ENCODE measurements at places on chromosomes 2 and 18. TPM values are rescaled to one million over a fixed set of nuclear protein-coding genes. Genes with fewer than 3 reads are reported as not detected.

DNA sequence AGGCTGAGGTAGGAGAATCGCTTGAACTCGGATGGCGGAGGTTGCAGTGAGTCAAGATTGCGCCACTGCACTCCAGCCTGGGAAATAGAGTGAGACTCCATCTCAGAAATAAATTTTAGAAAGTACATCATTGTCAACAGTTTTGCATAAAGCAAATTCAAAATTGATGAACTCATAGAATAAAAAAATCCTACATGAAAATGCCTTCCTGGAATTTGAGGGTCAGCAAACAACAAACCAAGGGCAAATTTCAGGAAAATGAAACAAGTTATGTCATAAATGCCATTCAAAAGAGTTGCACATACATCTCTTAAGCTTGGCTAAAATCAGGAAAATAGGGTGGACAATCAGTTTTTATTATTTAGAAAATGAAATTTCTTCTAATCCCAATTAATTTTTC lies 45.1 kb downstream of the COL5A2 start:
- no peak overlapping the region for H3K4me3 ChIP-seq
- H3K4me1 ChIP-seq = no peaks in the 10 kb centered on the region
- no peaks in the 10 kb centered on the region for H3K36me3 ChIP-seq
- no peaks in the 10 kb centered on the region for H3K27me3 ChIP-seq
- no peak overlapping the region for H3K27ac ChIP-seq

GRCh38 chr2:26459991-26460612 lies 17.8 kb downstream of the OTOF start:
- H3K4me1 ChIP-seq = no peaks in the 10 kb centered on the region
- no peak overlapping the region for H3K27ac ChIP-seq
- H3K4me3 ChIP-seq = no peak overlapping the region
- no peak for DNase-seq

DNA sequence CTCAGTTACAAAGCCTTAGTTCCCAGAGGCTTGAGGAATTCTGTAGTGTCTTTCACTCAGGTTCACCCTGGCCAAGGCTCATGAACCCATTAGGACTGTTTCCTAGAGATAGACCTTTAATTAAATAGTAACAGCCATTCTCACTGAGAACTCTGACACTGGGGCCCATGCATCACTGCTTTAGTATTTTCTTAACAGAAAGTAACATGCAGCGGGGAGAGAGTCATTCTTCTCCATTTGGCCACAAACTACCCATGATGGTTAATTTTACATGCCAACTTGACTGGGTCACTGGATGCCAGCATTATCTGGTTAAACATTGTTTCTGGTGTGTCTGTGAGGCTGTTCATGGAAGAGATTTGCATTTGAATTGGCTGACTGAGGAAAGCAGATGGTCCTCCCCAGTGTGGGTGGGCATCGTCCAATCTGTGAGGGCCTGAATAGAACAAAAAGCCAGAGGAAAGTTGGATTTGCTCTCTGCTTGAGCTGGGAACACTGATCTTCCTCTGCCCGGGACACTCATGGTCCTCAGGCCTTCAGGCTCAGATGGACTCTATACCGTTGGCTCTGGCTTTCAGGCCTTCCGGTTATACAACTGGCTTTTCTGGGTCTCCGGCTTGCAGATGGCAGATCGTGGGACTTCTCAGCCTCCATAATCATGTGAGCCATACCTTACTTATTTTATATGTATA lies 5.6 kb upstream of the CPLX4 start:
- H3K4me3 ChIP-seq = no peak overlapping the region
- no peak overlapping the region for H3K27ac ChIP-seq
- no peaks in the 10 kb centered on the region for H3K4me1 ChIP-seq
- H3K36me3 ChIP-seq = peaks cover 20% of the 10 kb centered on the region
- no peaks in the 10 kb centered on the region for H3K27me3 ChIP-seq
- no peak for DNase-seq

DNA sequence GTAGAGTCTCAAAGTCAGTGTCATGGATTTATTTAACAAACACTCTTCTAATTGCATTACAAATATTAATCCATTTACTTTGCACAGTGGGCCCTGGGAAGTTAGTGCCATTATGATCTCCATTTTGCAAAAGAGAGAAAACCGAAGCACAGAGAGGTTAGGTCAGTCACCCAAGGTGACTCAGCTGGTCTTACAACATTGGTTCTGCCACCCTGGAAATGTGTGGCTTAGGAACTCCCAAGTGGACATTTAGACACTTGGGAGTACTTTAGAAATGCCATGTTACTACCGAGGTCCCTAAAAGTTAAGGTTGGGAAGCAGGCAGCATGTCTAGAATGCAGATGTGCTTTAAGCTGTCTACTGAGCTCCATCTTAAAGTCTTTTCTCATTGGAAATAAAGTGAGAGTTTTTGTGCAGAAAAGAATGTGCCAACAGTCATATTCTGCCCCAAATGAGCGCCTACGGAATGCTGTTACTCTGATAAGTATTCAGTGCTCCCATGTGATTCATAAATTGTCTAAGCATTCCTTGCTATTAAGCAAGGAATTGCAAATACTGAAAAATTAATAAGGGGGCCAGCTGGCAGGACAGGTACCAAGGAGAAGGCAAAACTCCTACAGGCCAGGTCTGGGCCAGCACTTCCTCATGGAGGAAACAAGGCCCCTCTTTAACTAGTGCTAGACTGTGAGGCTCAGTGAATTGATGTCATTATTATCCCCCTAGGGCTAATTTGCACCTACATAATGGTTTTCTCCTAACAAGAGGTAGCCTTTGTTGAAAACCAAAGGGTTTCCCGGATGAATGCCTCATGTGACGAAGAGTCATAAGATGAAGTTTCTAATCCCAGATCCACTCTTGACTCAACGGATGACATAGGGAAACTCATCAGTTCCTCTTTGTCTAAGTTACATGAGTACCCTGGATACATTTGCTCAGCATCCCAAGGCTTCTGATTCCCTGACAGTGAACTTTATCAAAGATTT lies 16.3 kb downstream of the NRP2 start:
- no peak overlapping the region for H3K27ac ChIP-seq
- no peak overlapping the region for H3K4me3 ChIP-seq
- peaks cover 7% of the 10 kb centered on the region for H3K36me3 ChIP-seq
- no peak for DNase-seq
- peaks cover 5% of the 10 kb centered on the region for H3K4me1 ChIP-seq

- H3K4me1 ChIP-seq = peaks cover 22% of the 10 kb centered on the region
- DNase-seq = peak; percentile 64
- H3K27me3 ChIP-seq = no peaks in the 10 kb centered on the region
- H3K27ac ChIP-seq = peak overlapping the region; percentile 93
These were observed 603 bp downstream of the ATAD2B start for GRCh38 chr2:23926290-23926749.

DNA sequence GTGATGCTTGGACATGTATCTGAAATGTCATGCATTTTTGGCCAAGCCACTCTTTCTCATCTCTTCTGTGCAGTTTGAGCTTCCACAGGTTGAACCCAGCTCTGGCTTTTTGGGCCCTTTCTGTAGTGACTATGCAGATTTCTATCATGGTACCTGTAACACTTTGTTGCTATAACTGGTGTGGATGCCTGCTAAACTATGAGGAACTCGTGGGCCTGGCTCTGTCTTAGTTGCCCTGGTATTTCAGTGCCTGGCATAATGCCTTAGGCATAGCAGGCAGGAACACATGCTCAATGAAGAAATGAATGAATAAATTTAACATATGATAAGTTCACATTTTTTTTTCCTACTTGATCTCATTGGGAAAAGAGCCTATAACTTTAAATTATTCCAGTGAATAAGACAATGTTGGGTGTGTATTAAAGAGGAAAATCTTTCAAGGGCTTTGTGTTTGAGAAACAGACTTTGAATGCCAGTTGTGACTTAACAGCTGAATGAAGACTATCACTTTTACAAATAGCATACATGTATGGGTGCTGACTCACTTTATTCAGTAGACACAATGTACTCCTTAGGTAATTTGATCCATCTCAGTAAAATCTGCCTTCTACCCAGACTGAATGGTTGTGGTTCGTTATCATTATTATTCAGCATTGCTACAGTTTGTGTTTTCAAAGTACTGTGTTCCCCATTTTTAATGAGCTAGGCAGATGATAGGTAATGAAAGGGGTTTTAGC lies 86.4 kb upstream of the MAP4K3 start:
- no peaks in the 10 kb centered on the region for H3K4me1 ChIP-seq
- DNase-seq = no peak
- no peaks in the 10 kb centered on the region for H3K36me3 ChIP-seq
- no peak overlapping the region for H3K27ac ChIP-seq

- no peaks in the 10 kb centered on the region for H3K27me3 ChIP-seq
- peaks cover 8% of the 10 kb centered on the region for H3K4me1 ChIP-seq
- peak overlapping the region; percentile 78 for H3K27ac ChIP-seq
- H3K36me3 ChIP-seq = no peaks in the 10 kb centered on the region
These were observed 84.4 kb upstream of the ZCCHC2 start for GRCh38 chr18:62438402-62438801.

DNA sequence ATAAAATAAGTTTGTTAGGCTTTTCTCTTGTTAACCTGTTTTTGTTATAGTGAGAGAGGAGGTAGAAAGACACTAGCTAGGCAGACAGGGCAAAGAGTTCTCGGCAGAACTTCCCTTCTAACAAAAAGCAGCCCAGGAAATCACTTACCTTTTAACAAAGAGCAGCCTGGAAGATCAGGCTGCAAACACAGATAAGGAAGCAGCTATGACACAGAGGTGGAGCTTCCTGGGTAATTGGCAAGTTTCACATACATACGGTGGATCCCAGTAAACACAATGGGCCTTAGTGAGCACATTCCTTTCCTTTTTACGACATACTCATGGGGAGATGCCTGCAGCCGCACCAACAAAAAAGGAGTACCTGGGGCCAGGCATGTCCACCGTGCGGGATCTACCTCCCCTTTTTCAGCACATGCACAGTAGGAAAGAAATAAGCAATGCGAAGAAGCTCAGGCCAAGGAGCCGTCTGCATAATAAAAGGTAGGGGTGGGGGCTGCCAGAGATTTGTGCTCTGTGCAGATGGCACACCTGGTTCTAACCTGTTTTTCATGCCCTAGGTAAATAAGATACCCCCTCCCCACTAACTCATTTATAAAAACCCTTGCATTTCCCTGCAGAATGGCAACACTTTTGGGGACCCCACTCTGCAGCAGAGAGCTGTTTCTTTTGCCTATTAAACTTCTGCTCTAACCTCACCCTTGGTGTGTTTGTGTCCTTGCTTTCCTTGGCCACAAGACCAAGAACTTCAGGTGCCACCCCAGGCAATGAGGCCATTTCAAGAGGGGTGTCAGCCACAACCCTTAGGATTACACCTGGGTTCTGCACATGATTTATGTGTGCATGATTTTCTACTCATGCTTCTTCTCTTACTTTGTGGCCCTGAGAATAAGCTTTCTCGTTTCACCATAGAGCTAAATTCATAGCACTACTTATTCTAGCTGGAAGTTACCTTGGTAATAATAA lies 26.5 kb downstream of the MDH1 start:
- no peaks in the 10 kb centered on the region for H3K27me3 ChIP-seq
- no peak for DNase-seq
- H3K4me3 ChIP-seq = no peak overlapping the region
- H3K27ac ChIP-seq = no peak overlapping the region
- H3K36me3 ChIP-seq = no peaks in the 10 kb centered on the region

GRCh38 chr2:156400706-156401678 lies 35.2 kb upstream of the GPD2 start:
- peak overlapping the region; percentile 39 for H3K4me3 ChIP-seq
- peak overlapping the region; percentile 89 for H3K27ac ChIP-seq
- H3K27me3 ChIP-seq = no peaks in the 10 kb centered on the region
- peaks cover 11% of the 10 kb centered on the region for H3K4me1 ChIP-seq
- H3K36me3 ChIP-seq = peaks cover 2% of the 10 kb centered on the region

GRCh38 chr2:239253701-239254436 lies 147.0 kb downstream of the HDAC4 start:
- no peak for DNase-seq
- H3K27ac ChIP-seq = peak overlapping the region; percentile 58
- no peak overlapping the region for H3K4me3 ChIP-seq
- H3K36me3 ChIP-seq = no peaks in the 10 kb centered on the region
- H3K4me1 ChIP-seq = peaks cover 41% of the 10 kb centered on the region

DNA sequence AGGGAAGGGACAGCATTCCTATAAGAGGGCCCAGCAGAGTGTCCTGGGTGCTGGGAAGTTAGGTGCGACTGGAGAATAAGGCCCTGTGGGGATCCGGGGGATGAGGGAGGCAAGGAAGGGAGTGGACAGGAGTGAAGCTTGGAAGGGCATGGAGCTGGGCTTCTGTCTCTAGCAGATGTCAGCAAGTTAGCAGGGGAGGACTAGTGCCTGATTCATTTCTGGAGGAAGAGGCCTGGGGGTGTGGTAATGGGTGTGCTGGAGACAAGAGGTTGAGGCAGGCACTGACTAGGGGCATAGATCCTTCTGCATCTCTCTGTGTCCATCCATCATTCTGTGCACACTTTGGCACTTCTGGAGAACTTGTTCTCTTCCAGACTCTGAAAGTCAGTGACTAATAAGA lies 134.7 kb downstream of the ACOXL start:
- DNase-seq = no peak
- no peak overlapping the region for H3K27ac ChIP-seq
- no peaks in the 10 kb centered on the region for H3K27me3 ChIP-seq
- H3K4me3 ChIP-seq = no peak overlapping the region
- H3K36me3 ChIP-seq = no peaks in the 10 kb centered on the region

DNA sequence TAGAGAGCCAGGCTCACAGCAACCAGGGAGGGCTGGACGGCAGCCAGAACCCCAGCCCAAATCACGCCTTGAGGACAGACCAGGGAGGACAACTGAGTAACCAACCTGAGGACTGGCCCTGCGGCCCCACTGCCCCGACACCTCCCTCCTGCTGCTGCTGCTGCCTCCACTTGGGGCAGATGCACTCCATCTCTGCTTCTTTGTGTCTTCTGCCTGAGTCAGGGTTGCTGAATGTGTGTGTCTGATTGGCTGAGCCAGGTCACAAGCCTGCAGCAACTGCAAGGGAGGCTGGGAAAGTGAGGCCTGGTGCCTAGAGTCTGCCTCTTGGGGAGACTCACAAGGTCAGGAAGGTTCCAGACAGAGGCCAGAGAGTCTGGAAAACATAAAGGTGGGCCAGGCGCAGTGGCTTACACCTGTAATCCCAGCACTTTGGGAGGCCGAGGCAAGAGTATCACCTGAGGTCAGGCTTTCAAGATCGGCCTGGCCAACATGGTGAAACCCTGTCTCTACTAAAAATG lies 83.4 kb downstream of the ZFP36L2 start:
- no peak overlapping the region for H3K27ac ChIP-seq
- H3K4me3 ChIP-seq = no peak overlapping the region
- H3K4me1 ChIP-seq = peaks cover 16% of the 10 kb centered on the region

DNA sequence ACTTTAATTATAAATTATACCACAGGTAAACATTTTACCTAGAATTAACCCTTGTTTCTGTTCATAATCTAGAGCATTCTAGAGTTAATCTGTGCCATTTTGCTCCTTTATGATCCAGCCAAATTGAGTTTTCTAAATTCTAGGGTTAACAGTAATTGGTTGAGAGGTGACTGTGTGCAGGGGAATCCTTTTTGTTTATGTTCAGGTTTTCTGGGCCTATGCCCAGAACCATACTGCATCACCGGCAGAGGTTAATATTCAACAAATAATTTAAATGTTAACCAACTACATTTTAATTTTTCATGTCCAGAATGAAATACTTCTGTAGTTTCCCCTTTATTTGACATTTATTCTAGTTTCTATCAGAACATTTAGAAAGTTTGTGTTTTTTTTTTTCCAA lies 32.3 kb downstream of the CARF start:
- H3K4me3 ChIP-seq = no peak overlapping the region
- no peak for DNase-seq
- H3K27ac ChIP-seq = no peak overlapping the region

Gene SERPINB5
- total RNA-seq = 0.92 TPM

Gene GRP
- total RNA-seq = 40.8 TPM

Gene RAMP1
- total RNA-seq = 10.5 TPM

Gene IER3IP1
- 21.6 TPM for total RNA-seq

Gene NDUFS1
- total RNA-seq = 87.4 TPM

Gene PAX3
- not detected for total RNA-seq

Gene THOC1
- total RNA-seq = 109 TPM

All from lung (tissue), 17 donors.